ENCODE measurements at places on chromosomes 1 and 21.
A peak's percentile ranks its signal among the peaks of the same experiment; 100 is the strongest.

DNA sequence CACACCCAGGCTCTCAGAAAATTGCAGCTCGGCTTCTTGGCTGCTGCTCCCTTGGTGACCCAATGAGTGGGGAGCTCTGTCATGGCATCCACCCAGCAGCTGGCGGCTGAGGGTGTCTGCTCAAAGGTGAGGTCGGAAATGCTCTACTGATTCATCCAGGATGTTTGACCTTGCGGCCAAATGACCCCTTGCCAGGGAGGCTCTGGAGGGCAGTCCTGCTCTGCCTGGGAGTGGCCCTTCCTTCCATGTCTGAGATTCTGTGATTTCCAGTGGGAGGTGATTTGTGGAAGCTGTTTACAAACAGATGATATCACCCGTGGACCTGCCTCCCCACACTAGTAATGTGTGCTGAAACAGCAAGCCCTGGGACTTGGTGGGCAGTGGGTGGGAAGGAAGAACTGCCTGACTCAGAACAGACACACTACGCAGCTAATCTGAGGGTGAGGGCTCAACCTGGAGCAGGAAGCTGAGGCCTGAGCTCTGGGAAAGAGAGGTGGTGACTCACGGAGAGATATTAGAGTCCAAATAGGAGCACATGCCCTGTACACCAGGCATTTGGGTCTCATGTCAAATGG, 3.0 kb downstream of the CRCT1 start:
- DNase-seq, result no peak

GRCh38 chr1:22444856-22445255, 6.8 kb upstream of the ZBTB40 start:
- DNase-seq, result no peak

- DNase-seq, result no peak
These were observed 56.8 kb downstream of the COL6A1 start for GRCh38 chr21:46038341-46038829.

- peak; percentile 36 for DNase-seq
These were observed 17.3 kb downstream of the ZFYVE9 start for GRCh38 chr1:52159033-52159789.

DNA sequence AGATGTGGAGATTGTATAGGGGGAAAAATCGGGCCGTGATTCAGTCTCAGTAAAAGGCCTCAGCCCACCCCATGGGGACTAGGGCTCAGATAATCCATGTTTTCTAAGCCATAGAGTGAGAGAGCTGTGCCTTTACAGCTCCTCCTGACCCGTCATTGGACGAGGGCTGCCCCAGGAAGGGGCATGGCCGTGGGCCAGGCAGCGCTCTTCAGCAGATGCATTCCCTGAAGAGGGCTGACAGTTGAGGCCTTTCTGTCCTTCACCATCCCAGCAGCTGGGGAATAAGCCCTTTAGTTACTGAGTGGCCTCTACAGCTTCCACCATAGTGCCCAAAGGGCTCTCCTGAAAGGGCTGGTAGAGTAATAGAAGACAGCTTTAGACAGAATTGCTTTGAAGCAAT, 57.2 kb downstream of the ST3GAL3 start:
- DNase-seq, result no peak

GRCh38 chr1:195909061-195909460, 699.2 kb downstream of the KCNT2 start:
- peak; percentile 31 for DNase-seq

GRCh38 chr1:183244466-183244865, 58.4 kb downstream of the LAMC2 start:
- peak; percentile 28 for DNase-seq

DNA sequence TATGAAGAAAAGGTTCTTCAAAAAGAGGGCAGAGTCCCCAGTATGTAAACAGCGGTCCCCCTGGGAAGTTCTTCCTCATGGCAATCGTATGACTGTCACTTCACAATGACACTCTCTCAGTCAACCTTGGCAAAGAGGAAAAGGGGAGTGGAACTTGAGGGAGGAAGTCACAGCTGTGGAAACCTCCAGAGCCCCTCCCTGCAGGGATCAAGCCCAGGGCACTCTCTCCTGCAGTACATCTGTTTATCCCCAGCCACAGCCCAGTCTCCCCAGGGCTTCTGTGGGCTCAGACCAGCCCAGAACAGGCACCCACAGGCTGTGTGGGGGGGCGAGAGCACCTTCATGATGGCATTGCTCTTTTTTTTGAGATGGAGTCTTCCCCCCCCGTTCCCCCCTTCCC, 2.0 kb downstream of the ATP13A2 start:
- DNase-seq, result no peak

- DNase-seq, result no peak
These were observed 571 bp downstream of the WDR3 start for GRCh38 chr1:117930173-117930447.

DNA sequence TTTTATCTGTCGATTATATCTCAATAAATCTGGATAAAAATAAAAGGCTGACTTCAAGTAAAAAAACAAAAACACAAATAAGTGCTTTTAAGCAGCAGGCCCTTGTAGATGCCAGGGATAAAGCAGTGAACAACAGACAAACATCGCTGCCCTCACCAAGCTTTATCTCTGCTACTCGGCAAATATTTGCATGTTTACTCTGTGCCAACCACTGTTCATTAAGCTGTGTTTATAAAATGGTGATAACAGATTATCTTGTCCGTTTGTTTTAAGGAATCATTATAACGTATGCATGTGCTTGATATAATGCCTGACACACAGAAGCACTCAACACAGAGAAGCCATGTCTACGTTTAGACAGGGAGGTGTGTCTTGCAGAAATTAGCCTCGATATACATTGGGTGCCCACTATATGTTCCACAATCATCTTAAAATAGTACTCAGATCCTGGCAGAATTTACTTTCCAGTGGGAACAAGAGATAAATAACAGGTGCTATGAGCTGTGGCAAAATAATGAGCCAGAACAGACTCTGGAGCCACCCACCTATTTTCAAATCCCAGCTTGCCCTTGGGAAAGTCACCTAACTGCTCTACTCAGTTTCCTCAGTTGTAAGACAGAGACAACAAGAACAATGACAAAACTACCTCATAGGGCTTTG, 47.2 kb downstream of the TRIT1 start:
- DNase-seq, result no peak

GRCh38 chr1:6960291-6960811, 175.1 kb downstream of the CAMTA1 start:
- peak; percentile 45 for DNase-seq

DNA sequence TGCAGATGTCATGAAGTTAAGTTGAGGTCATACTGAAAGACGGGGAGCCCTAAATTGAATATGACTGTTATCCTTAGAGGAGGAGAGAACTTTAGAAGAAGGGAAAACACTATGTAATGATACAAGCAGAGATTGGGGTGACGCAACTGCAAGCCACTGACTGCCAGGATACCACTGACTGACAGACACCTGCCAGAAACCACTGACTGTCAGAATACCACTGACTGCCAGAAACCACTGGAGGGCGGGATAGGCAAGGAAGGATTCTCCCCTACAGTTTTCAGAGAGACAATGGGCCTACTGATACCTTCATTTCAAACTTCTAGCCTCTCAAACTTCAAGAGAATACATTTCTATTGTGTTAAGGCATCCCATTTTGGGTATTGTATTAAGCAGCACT, 388.7 kb downstream of the USH2A start:
- DNase-seq, result peak; percentile 6

All from IMR-90 (cell line).